ENCODE measurements at places on chromosomes 11 and 22.

- no peak for DNase-seq
Observed at GRCh38 chr22:24406322-24407277, 20.8 kb upstream of the ADORA2A start.

GRCh38 chr11:7364660-7365059 is 113.0 kb downstream of the SYT9 start:
- DNase-seq: no peak

GRCh38 chr11:85238906-85239305 is 388.2 kb downstream of the DLG2 start:
- DNase-seq: no peak

- DNase-seq: no peak
Observed at GRCh38 chr11:8356721-8357504, 93.2 kb upstream of the LMO1 start.

DNA sequence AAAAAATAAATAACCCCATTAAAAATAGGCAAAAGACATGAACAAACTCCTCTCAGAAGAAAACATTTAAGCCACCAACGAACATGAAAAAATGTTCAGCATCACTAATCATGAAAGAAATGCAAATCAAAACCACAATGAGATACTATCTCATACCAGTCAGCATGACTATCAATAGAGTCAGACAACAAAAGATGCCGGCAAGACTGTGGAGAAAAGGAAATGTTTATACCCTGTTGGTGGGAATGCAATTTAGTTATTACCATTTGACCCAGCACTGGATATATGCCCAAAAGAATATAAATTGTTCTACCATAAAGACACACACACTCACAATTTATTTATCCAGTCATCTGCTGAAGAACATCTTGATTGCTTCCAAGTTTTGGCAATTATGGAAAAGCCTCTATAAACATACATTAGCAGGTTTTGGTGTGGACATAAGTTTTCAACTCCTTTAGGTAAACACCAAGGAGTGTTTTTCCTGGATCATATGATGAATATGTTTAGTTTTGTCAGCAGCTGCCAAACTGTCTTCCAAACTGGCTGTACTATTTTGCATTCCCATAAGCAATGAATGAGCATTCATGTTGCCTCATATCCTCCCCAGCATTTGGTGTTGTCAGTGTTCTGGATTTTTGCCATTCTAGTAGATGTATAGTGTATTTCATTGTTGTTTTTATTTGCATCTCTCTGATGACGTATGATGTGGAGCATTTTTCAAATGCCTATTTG is 28.0 kb downstream of the OR8D1 start:
- no peak for DNase-seq

GRCh38 chr11:282630-283360 is 4.6 kb downstream of the NLRP6 start:
- no peak for DNase-seq

- peak; percentile 64 for DNase-seq
Observed at GRCh38 chr11:23263466-23263865, 403.2 kb upstream of the CCDC179 start.

- no peak for DNase-seq
Observed at GRCh38 chr22:39266398-39267030, 21.7 kb upstream of the PDGFB start.

DNA sequence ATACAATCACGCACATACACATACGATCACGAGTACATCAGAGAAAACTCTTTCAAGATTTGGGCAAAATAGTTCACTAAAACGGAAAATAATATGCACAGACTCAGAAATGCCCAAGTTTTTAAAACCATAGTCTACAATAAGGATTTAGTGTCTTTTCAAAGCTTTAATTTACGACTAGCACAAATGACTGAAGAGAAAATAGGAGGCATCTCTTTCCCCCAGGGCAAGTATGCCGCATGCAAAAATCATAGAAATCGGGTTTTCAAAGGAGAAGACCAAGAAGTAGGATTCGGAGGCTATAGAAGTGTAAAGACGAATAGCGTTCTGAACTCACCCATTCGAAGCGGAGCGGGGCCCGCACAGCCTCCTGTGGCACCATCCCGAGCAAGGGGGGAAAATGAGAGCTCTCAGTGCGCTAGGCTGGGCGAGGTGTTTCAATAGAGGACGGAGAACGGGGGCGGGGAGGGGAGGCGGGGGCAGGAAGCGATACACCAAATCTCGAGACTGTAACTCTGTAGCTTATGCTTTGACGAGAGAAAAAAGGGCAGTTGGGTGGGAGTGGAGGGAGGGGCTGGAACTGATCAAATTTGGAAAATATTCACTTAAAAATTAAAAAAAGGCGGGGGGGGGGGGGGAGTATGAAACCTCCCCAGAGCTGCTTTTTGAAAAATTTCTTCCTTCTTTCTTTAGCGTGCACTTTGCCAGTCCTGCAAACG is 15.8 kb downstream of the BLID start:
- DNase-seq: no peak
